ENCODE measurements at places on chromosomes 7 and 10. TPM values are rescaled to one million over a fixed set of nuclear protein-coding genes. Genes with fewer than 3 reads are reported as not detected.

Gene CLCN1
- total RNA-seq = not detected

DNA sequence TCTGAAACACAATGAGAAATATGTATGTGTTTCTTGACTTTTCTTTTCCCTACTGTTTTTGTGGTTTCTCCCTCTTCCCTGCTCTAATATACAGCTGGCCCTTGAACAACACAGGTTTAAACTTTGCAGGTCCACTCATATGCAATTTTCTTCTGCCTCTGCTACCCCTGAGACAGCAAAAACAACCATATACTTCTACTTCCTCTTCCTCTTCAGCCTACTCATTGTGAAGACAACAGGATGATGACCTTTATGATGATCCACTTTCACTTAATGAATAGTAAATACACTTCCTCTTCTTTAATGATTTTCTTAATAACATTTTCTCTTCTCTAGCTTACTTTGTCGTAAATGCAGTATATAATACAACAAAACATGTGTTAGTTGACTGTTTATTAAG, 35.0 kb upstream of the DGKB start:
- no peak for DNase-seq

DNA sequence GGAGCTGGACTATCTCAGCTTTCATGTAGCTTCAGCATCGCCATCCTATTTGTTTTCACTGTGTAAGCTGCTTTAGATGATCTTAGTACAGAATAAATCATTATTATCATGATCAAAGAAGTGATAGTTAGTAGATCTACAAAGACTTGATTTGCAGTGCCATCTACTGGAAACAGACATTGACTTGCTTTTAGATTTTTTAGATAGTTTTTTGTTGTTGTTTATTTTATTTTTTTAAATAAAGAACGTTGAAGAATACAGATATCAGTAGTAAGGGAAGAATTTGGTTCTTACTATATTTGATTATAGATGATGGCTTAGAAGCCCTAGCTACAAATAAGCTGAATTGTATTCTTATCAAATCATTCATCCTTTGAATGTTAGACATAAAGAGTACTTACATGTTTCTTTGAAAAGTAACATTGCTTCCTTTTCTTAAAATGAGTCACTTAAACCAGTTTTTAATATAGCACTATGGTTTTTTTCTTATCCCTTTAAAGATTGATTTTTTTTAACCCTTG, 6.3 kb upstream of the SFMBT2 start:
- DNase-seq = no peak

DNA sequence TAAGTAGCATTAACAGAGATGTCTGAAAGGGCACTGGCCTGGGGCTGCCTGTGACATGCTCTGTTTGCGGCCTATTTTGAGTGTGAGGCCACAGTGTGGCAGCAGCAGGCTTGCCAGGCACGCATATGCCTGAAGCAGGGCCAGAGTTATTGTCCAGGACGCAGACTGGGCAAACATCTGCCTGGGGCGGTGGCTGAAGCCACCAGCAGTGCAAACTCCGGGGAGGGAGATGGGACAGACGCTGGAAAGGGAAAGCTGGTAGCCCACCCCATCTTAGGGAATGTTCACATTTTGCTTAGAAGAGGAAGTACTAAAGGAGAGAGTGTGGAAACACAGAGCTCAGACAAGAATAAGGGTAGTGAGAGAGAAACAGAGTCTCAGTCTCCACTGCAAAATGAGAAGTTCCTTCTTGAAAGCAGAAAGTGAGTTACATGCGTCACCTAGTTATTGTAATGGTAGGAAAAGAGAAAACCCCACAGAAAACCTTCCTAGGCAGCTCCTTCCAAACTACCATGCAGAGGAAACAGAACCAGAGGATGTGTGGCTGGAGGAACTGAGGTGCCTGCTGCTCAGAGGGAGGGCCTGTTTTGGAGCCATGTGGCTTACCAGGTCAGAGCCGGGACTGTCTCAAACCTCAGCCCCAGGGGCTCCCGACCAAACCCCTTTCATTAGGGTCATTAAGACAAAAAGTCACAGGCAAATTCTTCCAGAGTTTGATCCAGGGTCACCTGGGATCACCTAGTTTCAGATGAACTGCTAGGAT, 14.5 kb downstream of the AKR1B1 start:
- peak; percentile 80 for DNase-seq

- DNase-seq = no peak
Measured at GRCh38 chr7:134737566-134738345, 41.7 kb upstream of the CALD1 start.

All from osteocyte (in vitro differentiated cells).